AG20443 (cell line): ENCODE measurements at places on chromosomes 4 and X.

- no peak for DNase-seq
These were observed 18.1 kb downstream of the CCNQ start for GRCh38 chrX:153580700-153581386.

DNA sequence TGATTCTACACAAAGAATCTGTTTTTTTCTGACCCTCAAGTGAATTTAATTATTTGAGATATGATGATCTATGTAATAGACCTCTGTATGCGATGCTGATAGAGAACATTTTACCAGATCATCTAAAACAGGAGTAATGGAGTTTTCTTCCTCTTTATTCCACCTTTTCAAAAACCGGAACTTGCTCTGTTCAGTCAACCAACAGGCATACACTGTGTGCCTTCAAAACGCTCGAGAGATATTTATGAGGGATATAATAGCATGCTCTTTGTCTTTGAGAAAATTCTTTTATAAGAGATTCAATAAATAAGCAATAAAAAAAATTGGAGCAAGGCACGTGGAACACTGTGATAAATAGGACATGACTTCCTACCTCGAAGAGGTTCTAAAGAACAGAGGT is 2.0 kb downstream of the NYX start:
- no peak for DNase-seq

DNA sequence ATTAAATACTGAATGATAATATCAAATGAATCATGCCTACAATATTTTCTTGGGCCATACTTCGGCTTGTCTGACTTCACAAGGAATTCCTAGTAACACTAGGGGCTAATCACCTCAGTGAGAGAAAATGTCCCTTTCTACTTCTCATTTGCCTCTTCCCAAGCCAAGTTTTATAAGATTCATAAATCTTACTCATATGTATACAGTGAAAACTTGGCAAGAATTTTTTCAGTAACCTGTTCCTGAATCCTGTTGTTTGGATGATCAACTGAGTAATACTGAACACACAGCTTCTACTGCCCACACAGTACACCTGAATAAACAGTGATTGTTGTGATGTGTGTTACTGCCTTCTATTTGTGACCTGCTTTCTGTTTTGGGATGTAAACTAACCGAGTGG is 16.5 kb downstream of the TMPRSS11E start:
- no peak for DNase-seq

DNA sequence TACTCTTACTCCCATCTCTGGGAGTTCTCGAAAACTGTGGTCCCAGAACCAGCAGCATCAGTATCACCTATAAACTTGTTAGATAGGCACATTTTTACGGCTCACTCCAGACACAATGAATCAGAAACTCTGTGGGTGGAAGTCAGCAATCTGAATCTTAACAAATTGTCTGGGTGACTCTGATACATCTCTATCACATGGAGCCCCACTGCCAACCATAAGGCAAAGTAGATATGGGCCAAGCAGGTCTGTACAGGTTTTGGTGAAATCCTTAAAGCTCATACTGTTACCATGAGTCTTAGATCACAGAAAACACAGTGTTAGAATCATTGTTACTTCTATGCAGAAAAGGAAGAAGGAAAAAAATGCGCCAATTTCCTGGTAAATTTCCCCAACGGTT is 122.5 kb upstream of the HCCS start:
- no peak for DNase-seq

GRCh38 chrX:50877310-50877709 is 33.2 kb upstream of the BMP15 start:
- DNase-seq, result peak; percentile 70
